ENCODE measurements at places on chromosomes 16 and 17.

GRCh38 chr17:41567317-41567716 lies 4.5 kb downstream of the KRT9 start:
- DNase-seq, result no peak

GRCh38 chr17:65394811-65395472 lies 166.5 kb downstream of the AXIN2 start:
- DNase-seq, result no peak

- DNase-seq, result no peak
Observed at GRCh38 chr17:74052993-74053711, 150.3 kb upstream of the RPL38 start.

GRCh38 chr17:13421581-13422130 lies 180.1 kb downstream of the HS3ST3A1 start:
- DNase-seq, result no peak

DNA sequence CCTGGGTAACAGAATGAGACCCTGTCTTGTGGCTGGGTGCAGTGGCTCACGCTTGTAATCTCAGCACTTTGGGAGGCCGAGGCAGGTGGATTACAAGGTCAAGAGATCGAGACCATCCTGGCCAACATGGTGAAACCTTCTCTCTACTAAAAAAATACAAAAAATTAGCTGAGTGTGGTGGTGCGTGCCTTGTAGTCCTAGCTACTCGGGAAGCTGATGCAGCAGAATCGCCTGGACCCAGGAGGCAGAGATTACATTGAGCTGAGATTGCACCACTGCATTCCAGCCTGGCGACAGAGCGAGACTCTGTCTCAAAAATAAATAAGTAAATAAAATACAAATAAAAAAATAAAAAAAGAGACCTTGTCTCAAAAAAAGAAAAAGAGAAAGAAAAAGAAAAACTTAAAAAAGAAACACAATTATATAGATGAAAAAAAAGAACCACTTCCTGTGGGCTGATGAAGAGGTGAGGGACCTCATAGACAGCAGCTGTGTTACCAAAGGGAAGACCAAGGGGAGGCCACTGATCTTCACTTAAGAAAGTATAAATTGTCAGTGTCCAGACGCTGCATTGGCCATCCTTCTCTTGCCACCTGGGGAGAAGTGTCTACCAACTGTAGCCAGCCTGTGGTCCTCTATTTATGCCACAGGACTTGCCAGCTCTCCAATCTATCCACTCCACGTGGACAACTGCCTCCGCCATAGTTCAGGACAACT lies 24.4 kb upstream of the SMG1 start:
- DNase-seq, result no peak
